ENCODE measurements at places on chromosomes 7 and 10.

DNA sequence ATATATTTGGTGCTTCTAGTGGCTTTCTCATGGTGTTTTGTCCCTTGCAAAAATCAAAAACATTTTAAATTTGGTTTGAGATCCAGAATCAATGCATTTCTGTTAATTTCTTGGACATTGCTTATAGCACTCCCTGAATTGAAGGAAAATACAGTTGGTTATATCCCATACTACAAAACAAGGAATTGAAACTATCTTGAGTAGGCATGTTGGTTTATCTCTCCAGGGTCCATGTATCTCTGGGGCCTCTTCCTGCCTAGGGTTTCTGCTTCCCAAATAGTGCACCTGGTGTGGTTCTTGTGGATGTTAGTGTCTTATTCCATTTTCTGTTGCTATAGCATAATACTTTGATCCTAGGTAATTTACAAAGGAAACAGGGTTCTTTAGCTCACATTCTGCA lies 212.4 kb downstream of the CAMK1D start:
- no peak for DNase-seq

GRCh38 chr10:7957591-7957990 lies 96.9 kb upstream of the GATA3 start:
- DNase-seq = no peak

DNA sequence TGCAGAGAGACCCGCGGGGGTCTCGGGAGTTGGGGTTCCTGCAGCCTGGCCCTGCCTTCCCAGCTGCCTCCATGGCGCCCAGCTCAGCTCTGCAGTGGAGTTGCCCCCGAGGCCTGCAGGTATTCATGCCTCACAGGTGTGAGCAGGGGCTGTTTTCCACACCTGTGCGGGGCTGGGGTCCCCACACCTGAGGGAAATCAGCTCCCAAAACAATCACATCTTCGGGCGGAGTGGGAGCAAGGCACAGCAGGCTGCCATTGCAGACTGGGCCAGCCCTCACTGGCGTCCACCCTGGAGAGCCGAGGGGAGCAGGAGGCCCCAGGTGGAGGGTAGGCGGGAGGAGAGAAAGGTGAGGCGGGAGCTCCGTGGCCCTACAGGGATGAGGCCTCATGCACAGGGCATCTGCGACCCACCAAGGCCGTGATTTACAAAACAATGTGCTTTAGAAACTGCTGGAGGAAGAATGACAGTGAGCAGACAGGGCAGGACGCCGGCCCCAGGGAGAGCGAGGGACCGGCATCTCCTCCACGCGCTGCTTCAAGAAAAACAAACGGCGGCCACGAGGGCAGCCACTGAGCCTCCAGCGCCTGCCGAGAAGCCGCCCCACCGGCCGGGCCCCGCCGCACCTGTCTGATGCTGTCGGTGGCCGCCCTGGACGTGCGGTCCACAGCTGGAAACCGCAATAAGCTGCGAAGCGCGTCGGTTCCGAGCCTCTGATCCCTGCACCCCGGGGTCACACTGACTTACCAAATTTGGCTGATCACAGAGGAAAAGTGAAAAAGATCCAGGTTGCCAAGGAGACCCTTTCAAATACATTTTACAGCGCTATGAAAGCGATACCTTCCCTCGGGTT lies 53.0 kb upstream of the PDGFA start:
- no peak for DNase-seq

- no peak for DNase-seq
Observed at GRCh38 chr10:79129361-79129997, 60.7 kb downstream of the ZMIZ1 start.

DNA sequence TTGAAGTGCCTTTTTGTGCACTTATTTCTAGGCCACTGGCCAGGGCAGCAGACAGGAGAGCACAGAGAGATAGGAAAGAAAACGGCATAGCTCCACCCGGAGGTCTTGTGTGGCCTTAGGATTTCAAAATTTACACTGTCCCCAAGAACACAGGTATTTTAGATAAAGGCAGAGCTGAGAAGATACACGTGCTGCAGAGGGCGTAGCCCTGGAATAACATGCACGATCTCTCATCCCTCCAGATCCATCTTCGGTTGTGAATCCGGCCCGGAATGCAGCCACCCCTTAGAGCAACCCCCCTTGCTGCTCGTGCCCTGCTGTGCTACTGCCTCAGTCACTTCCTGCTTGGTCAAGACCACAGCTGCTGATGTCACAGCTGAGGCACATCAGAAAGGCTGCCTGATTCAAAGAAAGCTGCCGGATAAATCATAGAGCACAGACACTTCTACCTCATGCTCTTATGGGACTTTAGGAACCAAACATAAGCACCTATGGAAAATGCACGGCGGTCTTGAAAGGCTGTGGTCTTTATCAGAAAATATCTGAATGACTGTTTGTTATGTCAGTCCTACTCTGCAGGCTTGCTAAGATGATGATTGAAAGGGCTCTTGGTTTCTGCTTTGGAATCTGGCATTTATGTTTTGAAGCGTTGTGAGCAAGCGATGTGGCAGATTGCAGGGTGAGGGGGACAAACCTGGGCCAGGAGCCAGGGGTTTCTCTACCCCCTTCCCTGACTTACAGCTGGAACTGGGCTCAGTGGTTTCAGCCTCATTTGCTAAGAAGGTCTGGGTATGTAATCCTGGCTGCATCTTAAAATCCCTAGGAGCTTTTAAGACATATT lies 152.0 kb downstream of the SVIL start:
- DNase-seq = no peak

GRCh38 chr10:6843481-6843881 lies 263.4 kb upstream of the PRKCQ start:
- no peak for DNase-seq

- no peak for DNase-seq
Observed at GRCh38 chr7:99525713-99526440, 21.4 kb downstream of the ZKSCAN5 start.

- DNase-seq = no peak
Observed at GRCh38 chr10:120793088-120793487, 58.1 kb upstream of the WDR11 start.

DNA sequence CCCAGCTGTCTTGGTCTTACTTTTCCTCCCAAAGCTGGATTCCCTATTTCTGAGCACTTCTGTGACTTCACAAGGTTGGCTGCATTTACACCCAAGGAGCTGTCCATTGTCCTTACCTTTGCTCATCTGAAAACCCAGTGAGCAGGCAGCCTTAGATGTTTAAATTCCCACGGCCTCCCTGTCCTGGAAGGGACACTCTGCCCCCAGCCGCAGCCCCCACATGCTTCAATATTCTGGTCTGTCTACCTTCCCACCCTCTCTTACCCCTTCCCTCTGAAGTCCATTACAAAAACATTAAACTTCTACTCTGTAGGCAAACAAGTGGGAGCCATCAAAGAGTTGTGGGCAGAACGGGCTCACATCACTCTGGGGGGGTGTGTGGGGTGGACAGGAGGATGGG lies 73.8 kb upstream of the EFCAB10 start:
- DNase-seq = no peak

- DNase-seq = peak; percentile 63
Observed at GRCh38 chr10:62456611-62457101, 82.5 kb downstream of the ZNF365 start.

DNA sequence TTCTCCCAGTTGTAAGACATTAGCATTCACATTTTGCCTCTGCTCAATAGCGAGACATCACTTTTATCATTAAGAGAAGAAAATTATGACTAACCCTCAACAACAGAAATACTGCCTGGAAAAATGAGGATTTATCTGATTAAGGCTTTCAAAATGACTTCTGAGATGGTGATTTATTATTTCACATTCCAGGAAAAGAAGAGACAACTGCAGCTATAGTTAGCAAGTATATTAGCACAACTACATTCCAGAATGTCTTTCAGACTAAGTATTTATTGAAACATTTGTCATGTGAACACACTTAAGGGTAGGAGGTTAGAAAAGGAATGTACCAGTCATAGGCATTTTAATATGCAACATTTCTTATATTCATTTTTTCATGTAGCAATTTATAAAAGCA lies 162.0 kb downstream of the IQUB start:
- no peak for DNase-seq

GRCh38 chr10:124345521-124345920 lies 73.2 kb downstream of the OAT start:
- no peak for DNase-seq

DNA sequence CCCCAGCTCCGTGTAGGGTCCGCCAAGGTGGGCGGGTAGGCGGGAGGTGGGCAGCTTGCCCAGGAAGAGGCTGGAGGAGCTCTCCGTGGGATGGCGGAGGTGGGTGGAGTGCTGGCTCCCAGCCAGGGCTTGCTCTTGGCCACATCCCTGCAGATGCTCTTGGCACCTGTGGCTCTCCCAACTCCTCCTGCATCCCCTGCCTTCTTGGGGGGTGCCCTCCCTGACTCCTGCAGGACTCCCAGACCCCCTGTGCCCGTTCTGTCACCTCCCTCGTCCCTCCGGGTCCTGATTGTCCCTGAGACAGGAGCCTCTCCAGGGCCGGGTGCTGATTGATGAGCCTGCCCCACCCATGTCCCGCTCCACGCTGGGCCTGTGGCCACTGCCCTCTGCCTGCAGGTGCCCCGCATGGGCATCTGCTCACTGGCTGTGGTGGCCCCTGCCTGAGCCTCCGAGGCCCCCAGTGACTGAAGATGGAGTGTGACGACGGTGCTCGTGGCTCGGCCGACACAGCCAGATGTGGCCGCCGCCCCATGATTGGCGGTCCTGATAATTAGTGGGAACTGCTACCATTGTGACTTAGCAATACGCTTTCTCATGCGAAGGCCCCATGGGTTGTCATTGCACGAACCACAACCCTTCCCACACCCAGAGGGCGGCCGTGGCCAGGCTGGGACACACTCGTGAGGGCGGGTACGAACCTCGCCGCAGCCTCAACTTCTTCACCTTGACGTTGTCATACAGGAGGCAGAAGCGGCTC lies 23.6 kb downstream of the CFAP46 start:
- DNase-seq = no peak
